Dorsolateral prefrontal cortex (tissue), 122 donors: ENCODE measurements at places on chromosomes 4 and X. TPM values are rescaled to one million over a fixed set of nuclear protein-coding genes. Genes with fewer than 3 reads are reported as not detected.

The PAGE2 gene
- not detected for total RNA-seq

The XG gene
- not detected for total RNA-seq

The MAGEA2 gene
- not detected for total RNA-seq

The MAGEA1 gene
- not detected for total RNA-seq

The FUNDC1 gene
- total RNA-seq: 30.5 TPM

The PPEF1 gene
- 1.6 TPM for total RNA-seq

The FGB gene
- not detected for total RNA-seq

The PPP2R2C gene
- total RNA-seq: 317 TPM

The FREM3 gene
- 2.7 TPM for total RNA-seq

The CXCL11 gene
- total RNA-seq: not detected

The WNK3 gene
- total RNA-seq: 19.5 TPM
